ENCODE measurements at places on chromosomes 7 and 10.

GRCh38 chr10:50807851-50808776 lies 68.4 kb downstream of the ASAH2B start:
- DNase-seq: no peak

DNA sequence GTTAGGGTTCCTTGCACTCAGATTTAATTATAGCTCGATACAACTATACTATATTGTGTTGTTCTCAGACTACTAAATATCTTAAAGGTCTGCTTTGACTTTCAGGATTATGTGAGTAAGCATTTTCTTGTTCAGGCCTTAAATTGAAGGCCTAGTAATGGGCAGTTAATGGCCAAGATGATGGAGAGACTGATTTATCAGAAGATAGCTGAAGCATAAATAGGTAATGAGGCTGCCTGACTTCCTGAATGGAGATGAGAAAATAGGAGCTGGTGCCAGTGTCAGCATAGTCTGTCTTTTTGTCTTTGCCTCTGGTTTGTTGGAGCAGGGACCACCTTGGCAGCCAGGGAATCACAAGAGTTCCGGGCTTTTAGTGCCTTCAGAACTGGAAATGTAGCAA lies 32.2 kb downstream of the ADAM22 start:
- DNase-seq: no peak

- DNase-seq: no peak
Measured at GRCh38 chr10:21954132-21954531, 49.4 kb downstream of the DNAJC1 start.

- no peak for DNase-seq
Measured at GRCh38 chr10:71971769-71972555, 7.8 kb downstream of the CHST3 start.

- DNase-seq: peak; percentile 35
Measured at GRCh38 chr7:27194686-27195379, 5.1 kb downstream of the HOXA13 start.

DNA sequence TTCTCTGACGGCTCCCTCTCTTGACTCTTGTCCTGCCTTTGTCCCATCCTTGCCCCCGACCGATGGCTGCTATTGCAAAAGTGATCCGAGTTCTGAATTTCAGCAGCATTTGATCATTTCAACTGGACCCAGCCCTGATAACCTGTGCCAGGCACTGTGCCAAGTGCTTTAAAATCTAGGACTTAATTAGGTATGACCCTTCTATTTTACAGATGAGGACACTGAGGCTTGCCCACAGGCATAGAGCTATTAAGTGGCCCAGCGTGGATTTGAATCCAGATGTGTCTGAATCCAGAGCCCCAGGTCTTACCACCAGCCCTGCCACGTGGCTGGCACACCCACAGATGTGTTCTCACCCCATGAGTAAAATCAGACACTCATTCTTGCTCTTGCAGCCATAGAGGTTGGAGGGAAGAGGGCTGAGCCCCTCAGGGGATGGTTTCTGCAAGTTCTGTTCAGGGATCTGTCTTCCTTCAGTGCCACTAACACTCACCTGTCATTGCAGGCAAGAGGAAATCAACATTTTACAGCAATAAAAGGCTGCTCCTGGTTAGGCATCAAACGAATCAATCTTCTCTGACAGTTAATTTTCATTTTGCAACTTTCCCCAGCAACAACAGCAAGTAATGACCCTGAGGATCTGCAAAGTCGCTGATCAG lies 101.2 kb downstream of the GRID1 start:
- DNase-seq: no peak

GRCh38 chr10:6465854-6466601 lies 114.0 kb downstream of the PRKCQ start:
- DNase-seq: no peak

GRCh38 chr10:62081341-62082270 lies 180.1 kb downstream of the ARID5B start:
- DNase-seq: no peak

- no peak for DNase-seq
Measured at GRCh38 chr7:33040803-33041516, 21.6 kb downstream of the NT5C3A start.

DNA sequence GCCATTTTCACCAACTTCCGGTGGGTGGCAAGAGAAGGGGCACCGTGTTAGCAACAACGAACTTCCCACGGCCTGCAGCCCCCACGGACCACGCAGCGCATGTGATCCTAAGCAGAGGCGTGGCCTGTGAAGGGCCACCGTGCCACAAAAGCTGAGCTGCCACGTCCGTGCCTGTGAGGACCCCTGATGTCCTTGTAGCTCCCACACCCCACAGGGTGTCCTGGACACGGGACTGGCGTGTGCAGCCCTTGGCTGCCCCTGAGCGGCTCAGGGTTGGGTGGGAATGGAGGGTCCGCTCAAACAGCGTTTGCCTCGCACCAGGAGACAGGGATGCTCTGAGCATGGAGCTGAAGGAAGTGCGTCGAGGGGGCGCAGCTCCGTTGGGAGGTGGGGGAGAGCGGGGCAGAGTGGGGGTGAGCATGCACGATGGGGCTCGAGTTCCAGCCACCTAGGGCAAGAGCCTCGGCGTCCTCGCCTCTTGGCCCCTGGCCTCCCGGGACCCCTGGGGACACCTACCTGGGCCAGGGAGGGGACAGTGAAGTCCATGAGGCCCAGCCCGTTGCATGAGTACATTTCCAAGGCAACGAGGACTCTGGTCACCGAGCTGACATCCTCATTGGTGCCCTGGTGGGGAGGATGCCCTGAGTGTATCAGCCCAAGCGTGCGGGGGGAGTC lies 33.6 kb downstream of the CFAP46 start:
- no peak for DNase-seq

GRCh38 chr10:117186832-117187615 lies 10.3 kb upstream of the KCNK18 start:
- DNase-seq: no peak

GRCh38 chr10:70616761-70617160 lies 14.2 kb upstream of the PRF1 start:
- DNase-seq: no peak

- DNase-seq: no peak
Measured at GRCh38 chr7:152925412-152926147, 166.0 kb downstream of the ACTR3B start.

- DNase-seq: no peak
Measured at GRCh38 chr7:70695795-70696083, 436.2 kb upstream of the GALNT17 start.

DNA sequence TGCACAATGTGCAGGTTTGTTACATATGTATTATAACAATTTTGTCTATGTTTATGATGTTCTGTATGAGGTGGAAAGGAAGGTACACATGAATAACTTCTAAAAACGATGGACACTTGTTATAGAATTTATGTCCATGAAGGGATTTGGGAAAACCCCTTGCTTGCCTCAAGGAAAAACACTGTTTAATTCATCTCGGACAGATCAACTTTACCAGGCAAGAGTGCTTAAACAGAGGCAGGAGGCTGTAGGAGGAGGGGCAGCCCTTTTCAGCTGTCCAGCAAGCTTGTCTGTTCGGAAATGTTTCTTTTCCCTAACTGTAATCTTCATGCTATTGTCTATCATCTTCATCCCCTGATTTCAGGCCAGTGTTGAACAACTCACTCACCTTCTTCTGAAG lies 200.9 kb downstream of the CDC14C start:
- DNase-seq: no peak

DNA sequence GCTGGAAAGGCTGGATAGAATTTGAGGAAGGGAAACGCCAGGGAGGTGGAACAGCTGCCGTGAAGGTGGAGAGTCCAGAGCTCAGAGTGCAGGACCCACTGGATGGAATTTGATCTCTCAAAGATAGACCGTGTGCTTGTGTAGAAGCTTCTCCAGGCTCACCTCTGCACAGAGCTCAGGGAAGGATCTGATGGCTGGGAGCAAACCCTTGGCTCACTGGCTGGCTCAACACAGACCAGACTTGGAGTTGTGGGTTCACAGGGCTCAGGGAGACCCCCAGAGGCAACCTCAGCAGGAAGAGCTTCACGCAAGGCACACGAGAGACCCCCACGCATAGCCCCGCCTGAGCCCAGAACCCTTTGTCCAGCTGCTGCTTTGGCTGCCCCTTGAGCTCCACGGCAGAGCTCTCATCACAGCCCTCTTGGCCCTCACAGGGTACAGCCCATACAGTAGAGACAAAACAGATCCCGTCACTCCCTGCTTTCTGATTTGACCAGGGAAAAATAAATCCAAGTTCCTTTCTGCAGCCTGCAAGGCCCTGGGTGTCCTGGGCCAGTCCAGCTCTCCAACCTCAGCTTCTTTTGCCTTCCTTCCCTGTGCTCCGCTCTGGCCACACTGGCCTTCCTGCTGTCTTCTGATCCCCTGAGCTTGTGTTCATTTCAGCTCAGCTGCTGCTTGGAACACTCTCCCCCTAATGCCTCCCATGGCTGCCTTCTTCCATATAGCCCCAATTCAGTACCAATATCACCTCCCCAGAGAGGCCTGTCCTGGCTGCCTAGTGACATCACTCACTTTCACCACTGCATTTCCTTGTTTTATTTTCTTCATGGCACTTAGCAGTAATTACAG lies 26.3 kb downstream of the GHRHR start:
- no peak for DNase-seq

DNA sequence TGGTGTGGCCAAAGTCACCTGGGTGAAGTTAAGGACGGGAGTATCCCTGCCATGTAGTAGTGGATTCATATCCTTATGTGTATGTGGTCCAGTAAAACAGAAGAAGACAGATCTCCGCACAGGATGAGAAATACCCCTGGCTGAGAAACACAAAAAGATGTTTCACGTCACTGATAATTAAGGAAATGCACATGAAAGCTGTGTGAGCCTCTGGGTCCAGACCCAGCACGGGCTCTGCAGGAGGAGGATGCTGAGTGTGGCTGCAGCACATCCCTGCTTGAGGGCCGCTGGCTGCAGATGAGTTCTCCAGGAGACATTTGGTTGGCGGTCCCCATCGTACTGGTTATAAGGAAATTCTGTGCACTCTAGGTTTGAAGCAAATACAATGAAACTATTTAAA lies 8.2 kb upstream of the SUN1 start:
- DNase-seq: no peak

DNA sequence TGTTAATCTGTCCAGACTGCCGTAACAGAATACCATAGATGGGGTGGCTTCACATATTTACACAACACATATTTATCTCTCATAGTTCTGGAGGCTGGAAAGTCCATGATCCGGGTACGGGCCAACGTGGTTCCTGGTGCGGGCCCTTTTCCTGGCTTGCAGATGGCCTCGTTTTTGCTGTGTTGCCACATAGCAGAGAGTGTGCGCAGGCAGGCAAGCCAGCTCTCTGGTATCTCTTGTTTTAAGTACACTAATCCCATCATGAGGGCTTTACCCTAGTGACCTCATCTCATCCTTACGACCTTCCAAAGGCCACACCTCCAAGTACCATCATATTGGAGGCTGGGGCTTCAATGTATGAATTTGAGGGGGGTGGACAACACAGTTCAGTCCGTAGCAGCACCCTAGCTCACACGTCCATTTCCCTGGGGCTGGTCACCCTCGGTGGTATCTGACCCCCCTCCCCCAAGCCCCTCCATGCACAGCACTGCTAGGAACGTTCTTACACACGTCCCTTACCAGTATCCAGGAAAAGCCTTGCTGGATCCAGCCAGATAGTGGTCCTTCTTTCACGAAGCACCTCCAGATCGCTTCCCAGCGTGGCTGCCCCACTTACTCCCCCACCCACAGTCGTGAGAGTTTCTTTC lies 21.5 kb downstream of the CUX1 start:
- no peak for DNase-seq

DNA sequence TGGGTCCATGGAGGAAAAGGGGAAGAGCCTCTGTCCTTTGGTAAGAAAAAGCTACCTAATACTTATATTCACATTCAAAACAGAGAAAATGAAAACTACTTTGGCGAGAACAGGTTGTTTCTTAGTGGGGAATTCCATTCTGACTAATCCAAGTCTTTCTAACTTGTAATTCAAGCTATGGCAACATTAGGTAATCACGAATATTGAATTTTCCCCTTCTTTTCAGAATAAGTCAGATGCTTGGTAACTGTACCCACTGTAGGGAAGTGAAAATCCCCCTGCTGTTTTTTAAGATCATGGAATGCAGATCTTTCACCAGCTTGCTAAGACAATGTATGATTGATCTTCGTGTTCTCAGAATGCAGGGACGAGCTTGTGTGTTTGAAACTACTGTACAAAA lies 384.4 kb downstream of the TCERG1L start:
- no peak for DNase-seq

- no peak for DNase-seq
Measured at GRCh38 chr7:123608991-123609882, 7.6 kb downstream of the ASB15 start.

- no peak for DNase-seq
Measured at GRCh38 chr10:46520941-46521340, 35.5 kb downstream of the GPRIN2 start.

- DNase-seq: no peak
Measured at GRCh38 chr7:83976302-83976701, 218.3 kb downstream of the SEMA3A start.

DNA sequence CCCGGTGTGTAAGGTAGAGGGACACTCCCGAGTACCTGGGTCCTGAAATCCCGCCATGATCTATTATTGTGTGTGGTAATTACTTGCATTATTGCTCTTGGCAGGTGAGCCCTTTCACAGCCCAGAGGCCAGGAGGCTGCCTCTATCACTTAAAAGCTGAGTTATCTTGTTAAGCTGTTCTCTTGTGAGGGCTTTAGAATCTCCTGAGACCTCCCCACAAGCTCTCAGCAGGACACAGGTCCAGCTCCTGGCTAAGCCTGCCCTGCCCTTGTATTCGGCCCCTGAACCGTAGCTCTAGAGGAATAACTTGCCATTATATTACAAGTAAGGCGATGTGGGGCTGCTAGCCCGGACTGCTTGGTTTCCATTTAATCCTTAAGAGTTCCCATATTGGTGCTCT lies 13.9 kb downstream of the SND1 start:
- no peak for DNase-seq

GRCh38 chr7:70527520-70528115 lies 604.3 kb upstream of the GALNT17 start:
- no peak for DNase-seq

- DNase-seq: no peak
Measured at GRCh38 chr10:87961314-87961713, 97.9 kb downstream of the PTEN start.

DNA sequence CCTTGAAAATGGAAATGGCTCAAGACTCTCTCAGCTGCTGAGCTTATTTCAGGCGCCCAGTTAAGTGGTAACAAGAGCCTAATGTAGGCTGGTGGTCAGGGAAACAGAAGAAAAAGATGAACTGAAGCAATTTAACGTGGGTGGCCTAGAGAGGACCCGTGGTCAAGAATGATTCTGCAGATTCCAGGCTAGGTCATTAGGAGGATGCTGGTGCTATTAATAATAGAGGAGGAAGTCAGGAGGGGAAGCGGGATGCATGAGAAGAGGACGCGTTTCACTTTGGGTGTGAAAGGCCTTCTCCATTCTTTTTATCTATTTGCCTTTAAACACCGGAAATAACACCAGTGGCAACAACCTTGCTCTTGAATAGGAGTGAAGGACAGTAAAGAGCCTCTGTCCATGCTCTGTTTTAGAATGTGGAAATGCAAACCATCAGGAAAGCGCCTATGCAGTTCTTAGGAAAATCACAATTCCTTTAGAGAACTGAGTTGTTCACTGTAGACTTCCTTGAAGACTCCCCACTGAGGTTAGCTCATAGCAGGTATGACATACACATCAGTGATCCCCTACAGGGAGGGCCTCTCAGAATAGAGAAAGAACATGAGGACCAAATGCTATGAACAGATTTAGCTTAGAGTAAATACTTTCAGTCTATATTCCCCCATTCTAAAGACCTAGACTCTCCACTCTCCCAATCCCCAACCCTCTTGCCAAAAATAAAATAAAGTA lies 8.6 kb downstream of the LIPA start:
- DNase-seq: no peak
